ENCODE measurements at places on chromosomes 4 and X.

DNA sequence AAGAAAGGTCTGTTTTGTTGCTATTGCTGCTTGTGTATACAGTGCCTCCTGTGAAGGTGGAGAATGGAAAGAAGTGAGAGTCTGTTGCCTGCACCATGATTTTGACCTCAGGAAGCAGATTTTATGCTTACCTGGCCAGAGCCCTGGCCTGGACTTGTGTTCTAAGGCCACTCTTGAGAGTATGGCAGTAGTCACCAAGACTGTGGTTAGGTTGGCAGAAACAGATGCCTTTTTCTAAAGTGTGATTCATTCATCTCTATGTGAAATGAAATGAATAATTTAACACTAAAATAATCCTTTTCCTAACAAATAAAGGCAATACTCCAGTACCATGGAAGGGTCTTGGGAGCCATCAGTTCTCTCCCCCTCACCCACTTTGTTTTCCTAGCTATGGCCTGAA, 161.8 kb downstream of the DCLK2 start:
- DNase-seq, result no peak

DNA sequence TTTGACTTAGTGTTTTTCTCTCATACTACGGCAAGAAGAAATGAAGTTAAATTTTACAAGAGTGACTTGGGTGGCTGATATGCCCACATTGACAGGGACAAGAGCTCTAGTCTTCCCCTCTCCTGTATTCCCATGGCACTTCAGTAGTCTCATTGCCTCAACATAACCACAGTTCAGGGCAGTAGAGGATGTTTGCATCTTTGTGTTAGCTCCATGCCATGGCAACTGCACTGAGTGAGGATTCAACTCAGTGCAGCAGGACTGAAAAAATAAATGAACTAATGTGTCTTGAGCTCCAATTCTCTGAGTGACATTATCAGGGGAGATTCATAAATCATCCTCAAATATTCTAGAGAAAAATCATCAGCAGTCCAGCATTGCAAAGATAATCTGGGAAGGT, 78.8 kb downstream of the TET2 start:
- DNase-seq, result no peak

GRCh38 chrX:149504226-149504914, 736 bp downstream of the IDS start:
- peak; percentile 75 for DNase-seq

DNA sequence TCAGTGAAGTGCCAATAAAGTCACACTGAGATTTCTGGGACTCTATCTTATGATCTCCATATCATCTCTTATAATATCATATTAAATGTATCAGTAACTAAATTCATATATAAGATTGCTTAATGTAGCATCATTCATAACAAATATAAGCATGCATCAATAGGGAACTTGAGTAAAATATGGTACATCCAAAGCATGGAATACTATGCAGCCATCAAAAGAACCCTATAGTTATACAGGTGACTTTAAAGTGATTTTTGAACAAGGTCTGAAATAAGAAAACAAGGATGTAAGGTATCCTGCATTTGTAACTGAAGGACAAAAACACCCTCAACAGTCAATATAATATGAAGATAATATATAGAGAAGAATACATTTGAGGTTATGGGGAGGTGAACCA, 47.3 kb downstream of the HUWE1 start:
- no peak for DNase-seq

GRCh38 chr4:25857403-25857802, 5.4 kb downstream of the SEL1L3 start:
- DNase-seq, result no peak

DNA sequence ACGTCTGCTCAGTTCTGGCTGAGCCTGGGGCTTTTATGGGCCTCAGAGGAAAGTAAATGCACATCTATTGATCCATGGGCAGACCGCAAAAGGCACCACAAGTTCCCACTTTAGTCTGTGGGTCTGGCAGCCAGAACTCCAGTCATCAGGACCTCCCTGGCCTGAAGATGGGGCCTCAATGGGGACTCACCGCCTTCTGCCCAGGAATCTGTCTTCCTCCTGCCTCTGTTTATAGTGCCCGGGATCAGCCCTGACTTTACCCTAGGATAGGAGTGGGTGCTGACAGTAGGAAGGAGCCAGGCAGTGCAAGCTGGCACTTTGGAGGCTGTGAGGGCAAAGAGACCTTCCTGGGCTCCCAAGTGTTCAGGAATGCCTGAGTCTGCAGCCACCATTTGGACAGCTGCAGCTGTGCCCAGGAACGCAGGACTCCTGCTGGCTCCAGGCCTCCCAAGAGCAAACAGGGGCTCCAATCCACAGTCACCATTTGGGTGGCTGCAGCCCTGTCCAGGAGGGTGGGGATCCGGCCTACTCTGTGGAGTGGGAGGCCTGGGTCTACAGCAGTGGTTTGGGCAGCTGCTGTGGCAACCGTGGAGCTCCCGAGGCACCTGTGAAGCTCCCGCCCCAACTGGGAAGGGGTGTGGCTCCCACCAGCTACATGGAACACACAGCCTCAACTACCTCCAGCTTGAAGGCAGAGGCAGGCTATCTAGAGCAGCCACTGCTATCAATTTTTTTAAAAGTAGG, 1440.9 kb upstream of the ADGRL3 start:
- DNase-seq, result no peak

DNA sequence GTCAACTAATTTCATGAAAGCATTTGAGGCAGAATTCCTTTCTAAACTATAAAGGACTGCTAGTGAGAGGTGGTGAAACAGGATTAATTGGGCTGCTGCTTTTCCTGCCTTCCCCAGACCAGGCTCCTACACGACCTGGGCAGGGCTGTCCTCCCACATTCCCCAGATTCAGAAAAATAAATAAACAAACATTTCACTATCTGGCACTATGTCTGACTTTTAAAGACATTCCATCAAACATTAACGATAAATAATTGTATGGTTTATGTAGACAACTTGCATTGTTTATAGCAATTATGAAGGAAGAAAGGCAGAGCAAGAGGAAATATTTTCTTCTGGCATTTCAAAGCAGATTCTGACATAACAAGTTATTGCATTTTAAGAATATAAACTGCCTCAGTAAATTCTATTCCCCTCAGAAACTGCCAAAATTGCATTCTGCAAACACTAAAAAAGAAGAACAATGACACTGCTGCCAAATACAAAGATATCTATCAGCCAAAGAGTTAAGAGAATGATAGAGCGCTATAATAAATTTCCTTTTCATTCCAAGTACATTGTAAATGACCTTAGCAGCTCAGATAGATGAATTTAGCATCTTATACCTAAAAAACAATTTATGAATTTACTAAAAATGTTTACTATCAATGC, 214.7 kb upstream of the INTU start:
- DNase-seq, result no peak

DNA sequence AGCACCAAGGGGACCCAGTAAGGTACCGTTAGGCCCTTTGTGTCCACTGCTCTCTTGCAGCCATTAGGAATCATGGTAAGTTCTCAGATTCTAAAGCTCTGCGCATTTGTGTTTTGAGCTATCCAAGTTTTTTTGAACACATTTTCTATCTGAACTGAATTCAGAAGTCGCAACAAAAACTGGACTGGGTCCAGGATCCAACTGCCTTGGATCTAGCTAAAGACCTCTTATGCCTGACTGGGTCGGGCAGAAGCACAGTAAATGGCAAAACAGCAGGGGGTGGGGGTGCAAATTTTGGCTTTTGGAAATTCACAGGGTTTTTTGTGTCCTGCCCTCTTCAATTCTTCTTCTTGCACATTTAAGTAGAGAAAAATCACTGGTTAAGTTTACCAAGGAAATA, 30.0 kb downstream of the RCHY1 start:
- DNase-seq, result no peak

DNA sequence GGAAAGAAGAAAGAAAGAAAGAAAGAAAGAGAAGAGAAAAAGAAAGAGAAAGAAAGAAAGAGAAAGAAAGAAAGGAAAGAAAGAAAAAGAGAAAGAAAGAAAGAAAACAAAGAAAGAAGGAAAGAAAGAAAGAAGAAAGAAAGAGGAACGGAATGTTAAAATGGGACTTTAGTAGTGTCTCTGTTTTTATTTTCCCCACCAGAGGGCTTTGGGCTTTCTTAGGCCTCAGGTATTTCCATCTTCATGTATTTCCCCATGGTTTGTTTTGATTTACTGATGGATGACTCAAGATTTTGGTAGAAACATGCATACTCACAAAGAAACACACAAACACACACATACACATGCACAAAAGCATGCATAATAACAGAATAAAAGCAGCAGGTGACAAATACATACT, 181.2 kb downstream of the AFF2 start:
- no peak for DNase-seq

DNA sequence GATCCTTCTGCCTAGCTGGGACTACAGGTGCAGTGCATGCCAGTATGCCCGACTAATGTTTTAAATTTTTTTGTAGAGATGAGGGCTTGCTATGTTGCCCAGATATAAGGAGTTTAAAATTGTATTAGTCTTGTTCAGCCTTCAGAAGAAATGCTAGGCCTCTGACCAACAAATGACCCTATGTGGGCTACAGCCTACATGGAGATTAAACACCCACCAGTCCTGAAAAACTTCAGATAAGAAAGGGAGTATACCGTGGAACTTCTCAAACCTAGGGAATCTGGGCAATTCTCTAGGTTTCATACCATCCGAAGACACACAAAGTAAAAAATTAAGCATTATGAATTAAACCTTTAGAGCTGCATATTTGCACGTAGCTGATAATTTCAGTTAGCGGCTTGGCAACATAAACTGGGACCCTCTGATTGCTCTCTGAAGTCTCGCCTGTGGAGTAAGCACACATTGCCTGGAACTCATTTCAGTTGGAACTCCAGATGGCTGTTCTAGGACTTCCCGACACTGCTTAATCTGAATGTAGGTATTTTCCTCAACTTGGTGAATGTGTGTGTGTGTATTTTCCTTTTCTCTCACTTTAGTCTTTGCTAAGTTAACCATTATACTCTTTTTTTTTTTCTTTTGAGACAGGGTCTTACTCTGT, 33.0 kb downstream of the MOB1B start:
- DNase-seq, result no peak

GRCh38 chrX:152306331-152306730, 144.8 kb downstream of the GABRA3 start:
- DNase-seq, result no peak

GRCh38 chrX:134542485-134542884, 82.5 kb downstream of the HPRT1 start:
- no peak for DNase-seq

DNA sequence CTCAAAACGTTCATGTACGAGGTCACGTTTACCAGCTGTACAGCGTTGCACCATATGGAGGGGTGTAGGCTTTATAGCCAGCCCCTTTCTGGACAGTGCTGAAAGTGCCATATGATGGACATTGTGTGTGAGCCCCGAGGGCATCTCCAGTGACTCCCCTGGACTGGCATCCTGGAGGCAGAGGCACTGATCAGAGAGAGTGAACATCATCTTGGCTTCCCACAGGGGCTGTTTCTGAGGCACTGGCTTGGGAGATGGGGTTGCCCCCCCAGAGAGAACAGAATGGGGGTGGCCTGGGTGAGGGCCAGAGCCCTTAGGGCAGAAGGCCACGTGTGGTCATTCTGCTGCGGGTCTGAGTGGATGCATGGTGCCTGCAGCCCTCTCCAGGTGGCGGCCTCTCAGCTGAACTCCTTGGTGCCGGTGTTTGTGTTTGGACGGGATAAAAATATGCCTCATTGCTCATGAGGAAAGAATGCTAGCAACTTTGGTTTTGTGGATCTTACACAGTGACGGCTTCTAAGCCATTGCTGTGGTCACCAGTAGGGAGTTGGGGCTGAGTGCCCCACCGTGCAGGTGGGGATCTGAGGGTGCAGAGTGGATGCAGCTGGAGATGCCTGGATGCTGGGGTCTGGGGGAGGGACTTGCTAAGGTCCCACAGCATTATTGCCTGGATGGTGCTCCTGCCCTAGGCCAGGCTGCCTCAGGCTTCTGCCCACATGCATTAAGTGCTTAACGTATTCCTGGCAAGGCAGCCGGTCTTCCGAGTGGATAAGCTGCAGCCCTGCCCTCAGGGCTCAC, 3.4 kb downstream of the WFS1 start:
- DNase-seq, result no peak

GRCh38 chr4:168613869-168614268, 117.0 kb downstream of the PALLD start:
- DNase-seq, result no peak

All from CD4-positive, alpha-beta memory T cell (primary cell).